ENCODE measurements at places on chromosomes 2 and 18.
A peak's percentile ranks its signal among the peaks of the same experiment; 100 is the strongest.

DNA sequence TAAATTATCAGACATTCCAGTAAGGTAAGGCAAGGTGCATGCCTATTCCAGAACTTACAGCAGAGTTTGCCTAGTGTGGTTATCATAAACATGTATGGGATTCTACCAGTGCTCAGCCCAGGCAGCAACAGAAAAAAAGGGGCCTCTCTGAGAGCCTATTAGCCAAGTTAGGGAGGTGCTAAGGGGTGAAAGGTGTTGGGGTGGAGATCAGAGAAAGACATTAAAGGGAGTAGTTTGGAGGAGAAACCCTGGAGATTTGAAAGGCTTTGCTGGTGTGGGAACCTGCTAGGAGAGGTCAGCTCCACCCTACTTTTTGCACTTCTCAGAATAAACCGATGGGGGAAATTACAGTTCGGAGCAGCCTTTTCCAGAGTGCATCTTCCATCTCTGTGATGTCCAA is 2.9 kb downstream of the ARPC2 start:
- peaks cover 37% of the 10 kb centered on the region for H3K4me1 ChIP-seq
- peak overlapping the region; percentile 25 for H3K27ac ChIP-seq
- DNase-seq, result no peak

DNA sequence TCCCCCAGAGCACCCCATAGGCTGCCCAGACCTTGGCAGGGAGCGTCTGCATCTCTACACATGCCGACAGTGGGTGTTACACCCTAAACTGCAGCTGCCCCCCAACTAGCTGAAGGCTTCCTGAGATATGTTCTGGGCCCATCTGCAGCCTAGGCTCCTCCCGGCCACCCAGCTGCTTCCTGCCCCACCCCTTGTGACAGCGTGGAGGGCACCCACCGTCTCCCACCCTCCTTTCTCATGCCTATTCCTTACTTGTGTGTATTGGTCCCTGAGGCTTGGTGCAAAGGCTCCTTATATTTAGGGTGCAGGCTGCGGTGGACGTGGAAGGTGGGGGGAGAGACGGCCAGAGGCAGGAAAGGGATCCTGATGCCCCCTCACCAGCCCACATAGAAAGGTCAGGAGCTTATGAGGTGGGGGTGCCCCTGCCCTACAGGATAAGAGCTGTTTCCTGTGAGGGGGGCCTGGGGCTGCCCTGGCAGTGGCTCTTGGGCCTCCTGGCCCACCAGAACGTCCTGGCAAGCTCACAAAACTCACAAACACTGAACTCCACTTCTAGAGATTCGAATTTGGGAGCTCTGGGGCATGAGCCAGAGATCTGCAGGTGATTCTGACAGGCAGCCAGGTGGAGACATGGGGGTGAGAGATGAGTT is 7.3 kb upstream of the PROM2 start:
- H3K27me3 ChIP-seq, result no peaks in the 10 kb centered on the region
- no peak for DNase-seq
- H3K4me1 ChIP-seq, result peaks cover 12% of the 10 kb centered on the region
- H3K36me3 ChIP-seq, result no peaks in the 10 kb centered on the region

DNA sequence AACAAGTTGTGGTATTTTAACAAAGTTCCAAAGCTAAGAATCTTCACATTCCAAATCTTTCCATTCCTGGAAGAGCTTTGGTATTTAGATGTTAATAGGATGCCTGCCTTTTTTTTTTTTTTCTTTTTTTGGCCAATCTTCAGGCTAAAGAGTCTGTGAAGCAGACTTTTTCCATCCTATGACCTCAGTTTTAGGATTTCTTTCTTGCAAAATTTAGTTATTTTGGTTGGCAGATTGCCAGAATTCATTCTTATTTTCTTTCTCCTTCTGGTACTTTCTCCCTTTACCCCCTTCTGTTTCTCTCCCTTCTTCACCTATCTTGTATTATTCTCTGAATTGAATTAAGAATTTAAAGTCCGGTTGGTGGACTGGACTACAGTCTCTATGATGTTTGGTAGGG is 217.8 kb upstream of the REV1 start:
- H3K4me3 ChIP-seq, result no peak overlapping the region
- H3K36me3 ChIP-seq, result no peaks in the 10 kb centered on the region
- H3K27ac ChIP-seq, result no peak overlapping the region
- H3K4me1 ChIP-seq, result peaks cover 42% of the 10 kb centered on the region

- H3K27ac ChIP-seq, result no peak overlapping the region
- H3K4me3 ChIP-seq, result no peak overlapping the region
- no peaks in the 10 kb centered on the region for H3K27me3 ChIP-seq
- H3K4me1 ChIP-seq, result peaks cover 10% of the 10 kb centered on the region
Measured at GRCh38 chr18:11831921-11832320, 19.3 kb upstream of the CHMP1B start.

DNA sequence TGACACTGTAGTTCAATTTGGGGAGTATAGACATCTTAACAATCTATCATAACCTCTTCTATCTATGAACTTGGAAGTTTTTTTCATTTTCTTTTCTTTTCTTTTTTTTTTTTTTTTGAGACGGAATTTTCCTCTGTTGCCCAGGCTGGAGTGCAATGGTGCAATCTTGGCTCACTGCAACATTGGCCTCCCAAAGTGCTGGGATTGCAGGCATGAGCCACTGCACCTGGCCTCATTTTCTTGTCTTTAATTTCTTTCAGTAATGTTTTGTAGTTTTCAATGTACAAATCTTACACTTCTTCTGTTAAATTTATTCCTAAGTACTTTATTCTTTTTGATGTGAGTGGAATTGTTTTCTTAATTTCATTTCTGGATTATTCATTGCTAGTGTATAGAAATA is 14.6 kb downstream of the ASAP2 start:
- no peak overlapping the region for H3K4me3 ChIP-seq
- H3K36me3 ChIP-seq, result peaks cover 20% of the 10 kb centered on the region
- no peaks in the 10 kb centered on the region for H3K27me3 ChIP-seq
- DNase-seq, result no peak

DNA sequence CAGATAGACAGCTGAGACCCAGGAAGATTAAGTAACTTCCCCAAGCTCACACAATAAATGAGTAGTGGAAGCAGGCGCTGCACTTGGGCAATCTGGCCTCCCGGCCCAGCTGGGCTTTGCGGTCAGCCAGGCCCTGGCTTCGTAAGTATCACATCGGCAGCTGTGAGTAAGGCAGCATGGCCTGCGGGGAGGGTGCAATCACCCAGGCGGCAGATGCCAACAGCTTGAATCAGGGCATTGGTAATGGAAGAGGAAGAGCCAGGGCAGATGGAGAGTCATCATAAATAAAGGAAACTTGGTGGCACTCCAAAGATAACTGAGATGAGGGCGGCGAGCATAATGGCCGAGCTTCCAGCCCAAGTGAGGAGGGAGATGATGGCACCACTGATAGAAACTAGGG is 217.9 kb upstream of the PID1 start:
- H3K4me3 ChIP-seq, result no peak overlapping the region
- no peaks in the 10 kb centered on the region for H3K36me3 ChIP-seq
- DNase-seq, result no peak
- peaks cover 12% of the 10 kb centered on the region for H3K27me3 ChIP-seq

- H3K27ac ChIP-seq, result no peak overlapping the region
- no peaks in the 10 kb centered on the region for H3K27me3 ChIP-seq
Measured at GRCh38 chr2:20543469-20544152, 96.7 kb downstream of the RHOB start.

- DNase-seq, result no peak
- peak overlapping the region; percentile 98 for H3K4me3 ChIP-seq
- peak overlapping the region; percentile 100 for H3K27ac ChIP-seq
- no peaks in the 10 kb centered on the region for H3K27me3 ChIP-seq
Measured at GRCh38 chr18:54358495-54359040, 862 bp downstream of the C18orf54 start.

GRCh38 chr2:122136056-122136455 is 380.6 kb downstream of the TSN start:
- H3K27me3 ChIP-seq, result no peaks in the 10 kb centered on the region
- H3K4me1 ChIP-seq, result peaks cover 12% of the 10 kb centered on the region
- H3K4me3 ChIP-seq, result no peak overlapping the region
- no peak overlapping the region for H3K27ac ChIP-seq
- H3K36me3 ChIP-seq, result no peaks in the 10 kb centered on the region

DNA sequence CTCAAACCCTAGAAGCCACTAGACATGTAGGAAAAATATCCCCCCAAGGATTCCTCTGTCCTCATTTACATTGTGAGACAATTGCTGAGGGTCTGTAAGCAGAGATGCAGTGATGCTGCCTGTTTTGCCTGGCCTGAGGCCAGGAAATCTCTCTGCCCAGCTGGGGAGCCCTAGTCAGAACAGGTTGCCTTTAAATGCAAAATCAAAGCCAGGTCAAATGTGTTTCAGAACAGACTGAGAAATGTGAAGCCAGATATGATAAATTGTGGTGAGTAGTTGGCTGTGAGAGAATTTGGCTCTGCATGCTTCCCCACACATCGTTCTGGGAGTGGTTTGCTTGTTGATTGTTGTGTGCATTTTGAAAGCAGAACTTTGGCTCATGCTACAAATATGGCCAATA is 38.4 kb upstream of the NXPH2 start:
- no peak overlapping the region for H3K27ac ChIP-seq
- no peaks in the 10 kb centered on the region for H3K27me3 ChIP-seq
- H3K4me3 ChIP-seq, result no peak overlapping the region
- H3K36me3 ChIP-seq, result no peaks in the 10 kb centered on the region
- no peak for DNase-seq

DNA sequence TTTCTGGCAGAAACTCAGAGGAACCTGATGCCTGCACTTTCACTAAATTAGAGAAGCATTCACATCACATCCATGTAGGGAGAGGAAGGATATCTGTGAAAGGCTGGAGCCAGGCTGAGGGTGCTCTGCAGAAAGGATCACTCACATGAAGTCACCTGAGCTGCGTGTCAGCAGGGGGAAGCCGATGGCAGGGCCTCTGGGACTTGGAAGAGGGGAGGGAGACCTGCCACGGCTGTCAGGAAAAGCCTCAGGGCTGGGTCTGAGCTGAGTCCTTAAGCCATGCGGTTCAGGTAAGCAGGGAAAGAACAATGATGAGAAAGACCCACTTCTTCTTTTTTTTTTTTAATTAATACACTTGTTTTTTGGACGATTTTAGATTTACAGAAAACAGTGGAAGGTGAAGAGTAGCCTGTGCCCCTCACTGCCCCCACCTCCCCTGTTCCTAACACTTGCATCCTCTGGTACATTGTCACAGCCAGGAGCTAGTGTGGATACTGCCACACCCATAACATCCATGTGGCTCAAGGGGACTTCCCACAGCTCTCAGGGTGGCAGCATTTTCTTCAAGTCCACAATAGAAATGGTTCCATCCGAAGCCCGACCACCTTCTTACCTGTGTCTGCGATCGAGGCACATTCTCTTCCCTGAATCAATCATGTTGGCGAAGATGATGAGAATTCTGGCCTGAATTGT is 156.5 kb upstream of the TPO start:
- H3K4me1 ChIP-seq, result no peaks in the 10 kb centered on the region
- H3K27me3 ChIP-seq, result no peaks in the 10 kb centered on the region
- H3K36me3 ChIP-seq, result no peaks in the 10 kb centered on the region

DNA sequence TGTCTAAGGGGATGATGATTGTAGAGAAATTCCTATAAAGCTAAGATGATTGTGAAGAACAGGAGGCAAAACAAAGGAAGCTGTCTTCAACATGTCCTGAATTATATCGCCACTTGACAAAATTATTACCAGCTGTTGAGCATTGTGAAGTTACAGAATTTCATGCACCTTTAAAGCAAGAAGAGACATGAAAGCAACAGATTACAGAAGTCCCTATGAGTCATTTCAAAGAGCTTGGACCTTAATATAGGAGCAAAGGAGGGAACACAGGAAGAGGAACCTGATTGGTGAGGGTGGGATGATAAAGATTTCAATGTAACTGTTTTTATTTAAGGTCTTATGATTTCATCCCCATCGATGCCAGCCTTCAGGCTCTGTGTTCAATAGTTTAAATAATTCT is 526.9 kb upstream of the HNMT start:
- no peaks in the 10 kb centered on the region for H3K36me3 ChIP-seq
- peaks cover 19% of the 10 kb centered on the region for H3K27me3 ChIP-seq
- no peak for DNase-seq
- no peak overlapping the region for H3K27ac ChIP-seq
- H3K4me1 ChIP-seq, result no peaks in the 10 kb centered on the region

- H3K4me3 ChIP-seq, result no peak overlapping the region
- H3K36me3 ChIP-seq, result no peaks in the 10 kb centered on the region
- no peak overlapping the region for H3K27ac ChIP-seq
Measured at GRCh38 chr2:223055836-223056235, 3.8 kb downstream of the KCNE4 start.

DNA sequence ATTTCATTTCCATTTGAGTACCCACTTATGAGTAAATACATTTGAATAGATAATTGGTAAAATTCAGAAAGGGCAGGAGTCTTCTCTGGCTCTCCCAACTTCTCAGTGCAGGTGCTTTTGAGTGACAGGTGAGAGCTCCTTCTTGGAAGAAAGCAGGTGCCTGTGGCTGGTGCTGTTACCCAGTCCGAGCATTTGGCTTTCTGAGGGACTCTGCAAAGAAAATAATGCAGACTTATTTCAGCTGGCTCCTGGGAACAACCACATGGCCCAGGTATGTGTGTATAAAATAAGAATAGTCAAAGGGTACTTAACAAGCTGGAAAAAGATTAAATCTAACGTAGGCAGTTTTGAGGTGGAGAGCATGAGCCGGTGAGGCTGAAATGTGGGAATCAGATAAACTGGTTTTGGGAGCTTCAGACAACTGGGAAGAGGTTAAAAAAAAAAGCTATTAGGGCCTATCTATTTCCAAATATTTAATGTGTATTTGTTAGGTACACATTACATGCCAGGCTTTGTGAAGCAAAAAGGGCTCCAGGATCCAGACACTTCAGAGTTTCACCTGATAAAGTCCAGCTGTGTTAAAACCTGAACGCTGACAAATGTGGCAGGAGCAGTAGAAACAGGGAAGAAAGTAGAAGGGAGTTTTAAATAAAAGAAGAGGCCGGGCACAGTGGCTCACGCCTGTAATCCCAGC is 20.6 kb downstream of the ZNF236 start:
- H3K36me3 ChIP-seq, result no peaks in the 10 kb centered on the region
- DNase-seq, result no peak
- peaks cover 10% of the 10 kb centered on the region for H3K4me1 ChIP-seq

GRCh38 chr2:157349949-157350515 is 24.4 kb upstream of the ERMN start:
- DNase-seq, result no peak
- H3K36me3 ChIP-seq, result peaks cover 3% of the 10 kb centered on the region
- H3K27me3 ChIP-seq, result no peaks in the 10 kb centered on the region
- no peaks in the 10 kb centered on the region for H3K4me1 ChIP-seq

- H3K4me1 ChIP-seq, result no peaks in the 10 kb centered on the region
- H3K36me3 ChIP-seq, result no peaks in the 10 kb centered on the region
- no peaks in the 10 kb centered on the region for H3K27me3 ChIP-seq
- DNase-seq, result no peak
- H3K4me3 ChIP-seq, result no peak overlapping the region
Measured at GRCh38 chr2:26422947-26423629, 21.4 kb downstream of the DRC1 start.
